ENCODE measurements at places on chromosomes 3 and 15. TPM values are rescaled to one million over a fixed set of nuclear protein-coding genes. Genes with fewer than 3 reads are reported as not detected.

The PLXNA1 gene
- 31.8 TPM for polyA plus RNA-seq

The TMCO5A gene
- polyA plus RNA-seq = not detected

The CNTN6 gene
- 3.8 TPM for polyA plus RNA-seq

The ISL2 gene
- polyA plus RNA-seq = not detected

The POMGNT2 gene
- 24.8 TPM for polyA plus RNA-seq

The HYAL1 gene
- 9.4 TPM for polyA plus RNA-seq

The C3orf22 gene
- polyA plus RNA-seq = not detected
